ENCODE measurements at places on chromosomes 4 and X.

GRCh38 chr4:6362896-6363295, 93.2 kb downstream of the WFS1 start:
- H3K36me3 ChIP-seq = no peaks in the 10 kb centered on the region
- no peak overlapping the region for H3K27ac ChIP-seq
- peaks cover 32% of the 10 kb centered on the region for H3K27me3 ChIP-seq
- H3K4me3 ChIP-seq = no peak overlapping the region
- no peaks in the 10 kb centered on the region for H3K4me1 ChIP-seq
- no peak for DNase-seq

DNA sequence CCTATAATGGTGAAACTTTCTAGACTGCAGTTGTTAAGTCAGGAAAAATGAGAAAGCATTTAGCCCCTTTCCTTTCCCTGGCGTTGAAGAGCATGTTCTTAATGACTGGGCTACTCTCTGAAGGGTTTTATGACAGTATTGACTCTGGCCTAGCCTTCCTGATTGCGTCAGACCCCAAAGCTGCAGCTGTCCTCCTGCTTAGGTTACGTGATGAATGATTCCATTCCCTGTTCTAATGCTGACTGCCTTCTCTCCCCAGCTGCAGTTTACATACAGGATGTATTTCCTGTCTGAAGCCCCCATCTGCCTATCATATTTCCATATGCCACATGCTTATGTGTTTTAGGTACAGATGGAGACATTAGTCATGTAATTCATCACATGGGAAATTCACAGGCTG, 105.8 kb upstream of the EGFL6 start:
- DNase-seq = no peak
- no peak overlapping the region for H3K4me3 ChIP-seq
- no peaks in the 10 kb centered on the region for H3K4me1 ChIP-seq
- H3K27ac ChIP-seq = no peak overlapping the region
- no peaks in the 10 kb centered on the region for H3K36me3 ChIP-seq

DNA sequence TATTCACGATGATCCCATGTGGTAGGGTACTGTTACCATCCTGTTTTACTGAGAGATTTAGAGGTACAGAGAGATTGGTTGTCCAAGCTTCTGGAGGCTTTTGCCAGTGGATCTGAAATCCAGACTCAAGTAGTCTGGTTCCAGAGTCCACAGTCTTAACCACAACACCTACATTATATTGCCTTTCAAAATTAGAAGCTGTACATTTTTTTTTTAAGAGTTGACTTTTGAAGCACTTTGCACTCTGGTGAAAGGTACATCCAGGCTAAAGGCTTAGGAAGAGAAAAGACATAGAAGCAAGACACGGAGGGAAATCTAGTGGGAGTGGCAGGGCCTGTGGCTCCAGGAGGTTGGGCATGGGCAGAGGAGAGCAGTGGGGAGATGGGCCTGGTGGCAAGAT, 122.1 kb downstream of the AFF1 start:
- DNase-seq = no peak
- peaks cover 3% of the 10 kb centered on the region for H3K36me3 ChIP-seq
- H3K27me3 ChIP-seq = no peaks in the 10 kb centered on the region
- H3K4me1 ChIP-seq = peaks cover 5% of the 10 kb centered on the region
- H3K4me3 ChIP-seq = no peak overlapping the region

GRCh38 chrX:119817130-119817690, 25.8 kb upstream of the RPL39 start:
- DNase-seq = no peak
- no peak overlapping the region for H3K4me3 ChIP-seq
- peaks cover 7% of the 10 kb centered on the region for H3K4me1 ChIP-seq
- no peaks in the 10 kb centered on the region for H3K27me3 ChIP-seq

- H3K36me3 ChIP-seq = no peaks in the 10 kb centered on the region
- DNase-seq = no peak
Observed at GRCh38 chrX:75784680-75785491, at the start of gene MAGEE2. Gene MAGEE2, minus strand, starts transcription at chrX:75785254. Its CDS starts 203 bp downstream, at chrX:75785051.
